Stimulated activated CD4-positive, alpha-beta T cell treated with anti-CD3 and anti-CD28 coated beads, TNF-alpha, amount 100 ng/mL, for 1 hour (primary cell): ENCODE measurements at places on chromosomes 4 and X.

DNA sequence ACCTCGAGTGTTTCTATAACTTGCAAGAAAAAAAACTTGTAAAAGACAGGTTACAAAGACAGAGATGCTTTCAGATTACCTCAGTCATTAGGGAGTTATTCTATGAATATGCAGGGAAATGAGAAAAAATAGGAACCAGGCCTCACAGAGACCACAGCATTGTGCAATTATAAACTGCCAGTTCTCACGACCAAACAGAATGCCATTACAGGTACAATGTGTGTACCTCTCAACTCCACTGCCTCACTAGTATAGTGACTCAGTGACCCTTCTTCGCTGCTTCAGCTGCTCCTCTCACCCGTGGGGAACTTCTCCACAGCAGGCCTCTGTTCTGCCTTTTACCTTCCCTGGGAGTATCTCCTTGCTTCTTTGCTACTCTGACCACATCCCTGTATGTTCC, 2.3 kb upstream of the HTATSF1 start:
- no peak for DNase-seq

DNA sequence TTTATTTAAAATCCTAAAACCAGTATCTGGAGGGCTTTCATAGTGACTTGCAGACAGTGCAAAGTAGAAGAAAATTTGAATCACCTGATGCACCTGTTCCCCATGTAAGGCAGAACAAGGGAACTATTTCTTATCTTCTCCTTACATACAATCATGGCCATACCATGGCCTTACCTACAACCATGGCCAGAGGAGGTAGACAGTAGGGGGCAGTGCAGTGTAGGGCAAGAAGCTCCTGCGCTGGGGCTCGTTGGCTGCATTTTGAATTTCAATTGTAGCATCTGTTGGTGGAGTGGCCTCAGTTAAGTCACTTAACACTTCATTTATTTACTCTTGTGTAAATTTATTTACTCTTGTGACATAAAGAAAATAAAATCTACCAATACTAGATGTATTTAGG, 33.0 kb downstream of the GALNTL6 start:
- no peak for DNase-seq

GRCh38 chrX:3204606-3205005, 141.8 kb downstream of the MXRA5 start:
- DNase-seq: no peak

DNA sequence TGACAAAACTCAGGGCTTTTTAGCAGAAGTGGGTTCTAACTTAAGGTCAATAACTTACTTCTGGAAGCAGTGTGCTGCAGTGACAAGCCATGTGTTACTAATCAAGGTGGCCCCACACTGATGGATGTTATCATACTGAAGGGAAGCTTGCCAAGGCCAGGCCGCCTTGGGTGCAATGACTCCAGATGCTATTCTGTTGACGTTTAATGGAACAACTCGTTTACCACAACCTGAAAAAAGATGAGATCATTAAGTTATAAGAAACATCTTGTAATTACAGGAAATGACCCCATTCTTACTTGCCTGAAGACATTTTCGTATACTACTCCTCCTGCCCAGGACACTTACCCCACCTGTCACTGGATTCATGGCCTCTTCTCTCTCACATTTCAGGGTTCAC, 38.9 kb upstream of the TMPRSS11D start:
- DNase-seq: no peak

DNA sequence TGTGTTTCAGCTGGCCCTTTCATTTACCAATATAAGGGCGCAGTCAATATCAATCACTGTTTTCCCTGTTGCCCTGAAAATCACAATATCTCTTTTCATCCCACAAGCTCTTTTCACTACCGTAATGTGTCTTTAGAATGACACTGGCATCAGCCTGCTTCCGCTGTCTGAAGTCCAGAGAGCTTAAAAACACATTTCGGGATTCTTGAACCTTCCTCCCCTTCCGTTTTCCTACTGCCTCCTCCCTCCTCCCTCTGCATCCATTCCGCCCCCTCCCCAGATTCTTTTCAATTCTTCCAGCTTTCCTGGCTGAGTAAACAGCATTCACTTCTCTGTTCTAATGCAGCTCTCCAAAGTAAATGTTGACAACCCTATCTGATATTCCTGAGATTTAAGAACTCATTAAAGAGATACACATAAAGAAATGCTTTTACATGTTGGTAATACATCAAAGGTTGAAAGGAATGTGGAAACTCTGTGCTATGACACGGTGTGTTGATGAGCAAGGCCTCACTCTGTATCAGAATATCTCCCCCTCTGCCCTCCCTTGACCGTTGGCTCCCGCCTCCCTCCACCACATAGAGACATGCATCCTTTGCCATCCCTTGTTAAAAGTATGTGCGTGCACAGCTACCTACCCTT, 83.5 kb upstream of the SPRY1 start:
- DNase-seq: no peak

DNA sequence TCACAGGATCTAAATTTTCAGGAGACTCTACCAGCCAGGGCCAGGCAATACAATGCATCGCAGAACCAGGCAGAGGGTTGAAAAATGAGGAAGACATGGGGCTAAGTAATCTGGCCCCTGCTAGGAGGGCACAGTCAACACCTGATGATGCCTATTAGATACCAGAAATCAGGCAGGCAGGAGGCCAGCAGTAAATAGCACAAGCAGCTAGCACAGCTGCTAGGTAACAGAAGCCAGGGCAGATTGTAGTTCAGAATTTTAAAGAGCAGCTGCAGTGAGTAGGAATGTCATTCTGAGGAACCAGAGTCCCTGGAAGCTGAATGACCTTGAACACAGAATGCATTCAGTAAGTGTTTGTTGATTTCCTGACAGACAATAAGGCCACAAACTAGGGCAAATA, 38.8 kb upstream of the TRPC5OS start:
- DNase-seq: no peak

GRCh38 chr4:170090352-170091052, 746 bp upstream of the AADAT start:
- DNase-seq: no peak

- no peak for DNase-seq
These were observed 112.5 kb upstream of the GPC4 start for GRCh38 chrX:133527825-133528224.

GRCh38 chr4:156576946-156577345, 394.7 kb downstream of the PDGFC start:
- no peak for DNase-seq

GRCh38 chrX:103063918-103064434, at the start of gene BEX1:
BEX1 (minus strand) TSS chrX:103064171; CDS start chrX:103063274, 897 bp downstream.
- DNase-seq: no peak

DNA sequence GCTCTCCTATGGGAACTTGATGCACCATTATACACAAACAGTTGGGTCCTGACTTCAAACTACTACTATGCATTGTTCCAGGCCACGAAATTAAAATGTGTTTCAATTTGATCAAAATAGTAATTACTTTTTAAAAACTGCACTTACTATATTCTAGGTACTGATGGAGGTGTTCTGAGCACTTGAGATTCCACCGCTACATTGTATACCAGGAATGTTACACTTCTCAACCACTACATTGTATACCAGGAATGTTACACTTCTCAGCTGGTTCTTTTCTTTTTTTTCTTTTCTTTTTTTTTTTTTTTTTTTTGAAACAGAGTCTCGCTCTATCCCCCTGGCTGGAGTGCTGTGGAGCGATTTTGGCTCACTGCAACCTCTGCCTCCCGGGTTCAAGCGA, 77.9 kb downstream of the ELOVL6 start:
- DNase-seq: no peak
